ENCODE measurements at places on chromosomes 2 and 18. TPM values are rescaled to one million over a fixed set of nuclear protein-coding genes. Genes with fewer than 3 reads are reported as not detected.

The TUBB8B gene
- total RNA-seq: not detected

DNA sequence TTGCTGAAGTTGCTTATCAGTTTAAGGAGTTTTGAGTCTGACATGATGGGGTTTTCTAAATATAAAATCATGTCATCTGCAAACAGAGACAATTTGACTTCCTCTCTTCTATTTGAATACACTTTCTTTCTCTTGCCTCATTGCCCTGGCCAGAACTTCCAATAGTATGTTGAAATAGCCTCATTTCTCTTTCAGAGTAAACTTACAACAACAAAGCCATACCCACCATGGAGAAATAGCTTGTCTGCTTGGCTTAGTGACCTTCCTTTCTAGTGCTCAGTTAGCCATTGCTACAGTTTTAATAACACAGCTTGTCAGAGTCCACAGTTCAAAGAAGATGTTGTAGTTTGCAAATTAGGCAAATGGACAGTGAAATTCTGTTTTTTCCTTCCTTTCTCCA lies 228.0 kb downstream of the ETAA1 start:
- no peak overlapping the region for H3K4me3 ChIP-seq
- no peak for DNase-seq
- H3K27me3 ChIP-seq: no peaks in the 10 kb centered on the region
- no peaks in the 10 kb centered on the region for H3K36me3 ChIP-seq
- H3K4me1 ChIP-seq: no peaks in the 10 kb centered on the region

The CMPK2 gene
- total RNA-seq: 1.2 TPM

GRCh38 chr2:30216157-30216556 lies 15.2 kb upstream of the LBH start:
- no peak overlapping the region for H3K4me3 ChIP-seq
- H3K4me1 ChIP-seq: peaks cover 22% of the 10 kb centered on the region
- H3K27me3 ChIP-seq: no peaks in the 10 kb centered on the region
- no peak for DNase-seq

- no peak overlapping the region for H3K27ac ChIP-seq
- no peak for DNase-seq
Measured at GRCh38 chr2:149585166-149585885, 2.2 kb downstream of the MMADHC start.

The SKOR2 gene
- not detected for total RNA-seq

The RASGRP3 gene
- 205 TPM for total RNA-seq

DNA sequence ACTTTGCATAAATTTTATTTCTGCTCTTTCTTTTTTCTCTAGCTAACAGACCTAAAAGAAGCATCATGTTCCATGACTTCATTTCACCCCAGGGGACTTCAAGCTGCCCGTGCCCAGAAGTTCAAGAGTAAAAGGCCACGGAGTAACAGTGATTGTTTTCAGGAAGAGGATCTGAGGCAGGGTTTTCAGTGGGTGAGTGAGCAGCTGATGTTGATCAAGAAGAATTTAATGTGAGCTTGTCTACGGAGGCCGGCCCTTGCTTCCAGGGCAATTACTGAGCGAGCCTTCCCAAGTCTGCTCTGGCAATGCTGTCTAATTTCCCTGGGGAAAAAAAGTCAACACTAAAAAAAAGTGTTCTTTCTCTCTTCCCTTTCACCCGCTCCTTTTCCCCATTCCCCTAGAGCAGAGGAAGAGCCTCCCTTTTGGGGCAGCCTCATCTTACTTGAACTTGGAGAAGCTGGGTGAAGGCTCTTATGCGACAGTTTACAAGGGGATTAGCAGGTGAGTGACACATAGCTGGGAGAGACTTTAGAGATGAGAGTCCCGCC lies 1.2 kb downstream of the CDK15 start:
- no peak overlapping the region for H3K4me3 ChIP-seq
- DNase-seq: no peak
- H3K36me3 ChIP-seq: no peaks in the 10 kb centered on the region
- H3K27ac ChIP-seq: no peak overlapping the region
- H3K27me3 ChIP-seq: peaks cover 13% of the 10 kb centered on the region

- peaks cover 12% of the 10 kb centered on the region for H3K36me3 ChIP-seq
- no peaks in the 10 kb centered on the region for H3K27me3 ChIP-seq
- no peaks in the 10 kb centered on the region for H3K4me1 ChIP-seq
- H3K4me3 ChIP-seq: no peak overlapping the region
- no peak for DNase-seq
Measured at GRCh38 chr2:239201531-239201876, 199.3 kb downstream of the HDAC4 start.

The GTF2A1L gene
- not detected for total RNA-seq

DNA sequence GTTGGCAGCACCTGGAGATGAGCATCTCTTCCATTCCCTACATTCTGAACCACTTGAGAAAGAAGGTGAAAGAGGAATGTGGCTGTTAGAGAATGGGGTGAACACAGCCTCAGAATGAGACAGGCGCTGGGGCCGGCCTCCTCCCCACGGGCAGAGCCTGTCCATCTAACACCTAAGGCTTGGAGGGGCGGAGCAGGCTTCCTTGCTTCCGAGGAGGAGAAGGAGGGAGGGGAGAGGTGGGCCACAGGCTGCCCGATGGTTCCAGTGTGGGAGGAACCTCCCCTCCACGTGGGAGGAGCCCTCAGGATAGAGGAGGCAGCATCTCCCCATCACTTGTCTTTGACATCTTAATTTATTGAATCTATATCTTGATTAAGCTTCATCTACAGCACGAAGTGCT lies 68.6 kb downstream of the CIB4 start:
- H3K36me3 ChIP-seq: no peaks in the 10 kb centered on the region
- no peak overlapping the region for H3K4me3 ChIP-seq
- no peak overlapping the region for H3K27ac ChIP-seq
- H3K4me1 ChIP-seq: no peaks in the 10 kb centered on the region

The CRYGD gene
- not detected for total RNA-seq

The TTN gene
- 33.3 TPM for total RNA-seq

- peaks cover 28% of the 10 kb centered on the region for H3K27me3 ChIP-seq
- DNase-seq: no peak
- no peaks in the 10 kb centered on the region for H3K36me3 ChIP-seq
- no peak overlapping the region for H3K4me3 ChIP-seq
- no peaks in the 10 kb centered on the region for H3K4me1 ChIP-seq
Measured at GRCh38 chr2:8168022-8168717, 513.7 kb upstream of the ID2 start.

GRCh38 chr18:45102126-45102525 lies 421.4 kb downstream of the SETBP1 start:
- no peak overlapping the region for H3K27ac ChIP-seq
- no peak for DNase-seq
- H3K36me3 ChIP-seq: no peaks in the 10 kb centered on the region
- no peaks in the 10 kb centered on the region for H3K27me3 ChIP-seq

DNA sequence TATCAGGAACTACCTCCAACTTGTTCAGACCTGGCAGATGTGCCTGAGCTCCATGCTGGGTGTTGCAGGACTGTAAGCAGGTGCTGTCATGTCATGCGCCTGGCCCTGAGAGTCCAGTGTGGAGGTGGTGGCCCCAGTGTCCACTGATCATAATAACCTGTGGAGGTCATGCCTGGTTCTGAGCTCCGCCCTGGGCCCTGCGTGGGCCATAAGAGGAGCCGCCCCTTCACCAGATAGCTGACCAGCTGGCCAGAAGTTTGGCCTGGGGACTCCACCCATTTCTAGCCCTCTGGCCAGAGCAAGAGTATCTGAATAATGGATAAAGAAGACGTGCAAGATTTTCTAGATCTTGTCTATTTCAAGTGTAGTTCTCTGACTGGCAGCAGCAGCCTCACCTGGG lies 72.4 kb downstream of the CTIF start:
- H3K36me3 ChIP-seq: no peaks in the 10 kb centered on the region
- no peak overlapping the region for H3K27ac ChIP-seq
- no peaks in the 10 kb centered on the region for H3K4me1 ChIP-seq
- no peak for DNase-seq
- no peaks in the 10 kb centered on the region for H3K27me3 ChIP-seq

The TMEM178A gene
- not detected for total RNA-seq

The DSG1 gene
- not detected for total RNA-seq

DNA sequence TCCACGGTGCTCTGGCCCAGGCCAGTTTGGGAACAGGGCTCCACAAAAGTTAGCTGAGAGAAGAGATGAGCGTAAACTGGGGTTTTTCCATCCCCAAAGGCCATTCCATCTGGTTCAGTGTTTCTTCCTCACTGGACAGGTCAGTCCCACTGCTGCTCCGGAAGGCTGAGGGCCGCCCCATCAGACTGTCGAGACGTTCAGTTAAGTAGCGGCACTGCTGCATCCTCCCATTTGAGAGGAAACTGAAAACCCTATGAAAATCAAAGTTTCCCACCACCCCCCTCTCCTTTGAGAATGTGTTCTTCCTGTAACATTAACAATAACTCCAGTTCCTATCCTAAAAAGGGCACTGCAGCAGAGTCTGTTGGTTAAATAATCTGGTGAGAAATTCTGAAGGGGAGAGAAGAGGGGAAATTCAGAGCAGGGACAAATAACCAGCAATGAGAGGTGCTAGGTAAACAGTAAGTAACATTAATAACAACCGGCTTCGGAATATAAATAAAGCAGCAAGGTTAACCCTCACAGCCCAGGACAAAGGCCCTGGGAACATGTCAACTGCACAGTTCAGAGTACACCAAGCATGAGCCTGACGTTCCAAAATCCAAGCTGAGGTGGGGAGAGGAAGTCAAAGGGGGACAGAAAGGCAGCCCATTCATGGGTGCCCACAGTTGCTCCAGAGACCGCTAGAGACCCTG lies 55.4 kb downstream of the UXS1 start:
- H3K4me1 ChIP-seq: peaks cover 30% of the 10 kb centered on the region
- peaks cover 43% of the 10 kb centered on the region for H3K36me3 ChIP-seq
- DNase-seq: no peak
- peak overlapping the region; percentile 9 for H3K27ac ChIP-seq

DNA sequence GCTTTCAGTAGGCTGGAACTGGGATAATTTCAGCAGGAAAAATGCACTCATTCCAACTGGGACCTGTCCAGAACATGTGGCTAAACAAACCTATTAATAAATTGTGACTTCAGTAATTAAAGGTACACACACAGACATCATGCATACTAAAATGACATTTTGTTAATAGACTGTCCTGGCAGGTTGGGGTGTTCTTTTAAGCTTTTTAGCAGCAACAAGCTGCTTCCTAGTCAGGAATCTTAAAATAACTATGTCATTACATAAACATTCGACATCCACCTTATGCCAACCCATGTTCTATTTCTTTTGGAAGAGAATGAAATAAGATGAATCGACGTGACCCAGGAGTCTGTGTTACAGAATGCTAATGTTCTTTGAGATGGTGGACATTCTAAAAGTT lies 435.7 kb downstream of the TXNL1 start:
- H3K27me3 ChIP-seq: no peaks in the 10 kb centered on the region
- DNase-seq: no peak
- peaks cover 33% of the 10 kb centered on the region for H3K4me1 ChIP-seq
- no peaks in the 10 kb centered on the region for H3K36me3 ChIP-seq

The MOGAT1 gene
- total RNA-seq: not detected

DNA sequence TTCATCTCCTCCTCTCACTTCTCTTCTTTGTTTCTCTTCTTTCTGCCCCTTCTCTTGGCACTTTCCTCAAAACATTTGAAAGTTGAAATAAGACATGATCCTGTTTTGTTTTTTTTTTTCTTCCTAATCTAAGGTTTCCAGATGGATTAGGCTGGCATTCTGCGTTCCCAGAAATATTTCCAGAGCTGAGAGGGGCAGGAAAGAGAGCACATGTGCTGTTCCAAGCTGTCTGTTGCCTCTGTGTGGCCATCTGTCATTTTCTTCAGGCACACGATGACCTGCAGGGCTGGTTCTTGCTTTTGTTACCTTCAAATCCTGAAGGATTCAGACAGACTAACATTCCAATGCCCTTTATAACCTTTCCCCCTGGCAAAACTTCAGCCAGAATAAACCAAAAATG lies 142.9 kb downstream of the RNF144A start:
- DNase-seq: no peak
- no peak overlapping the region for H3K27ac ChIP-seq
- H3K27me3 ChIP-seq: no peaks in the 10 kb centered on the region

DNA sequence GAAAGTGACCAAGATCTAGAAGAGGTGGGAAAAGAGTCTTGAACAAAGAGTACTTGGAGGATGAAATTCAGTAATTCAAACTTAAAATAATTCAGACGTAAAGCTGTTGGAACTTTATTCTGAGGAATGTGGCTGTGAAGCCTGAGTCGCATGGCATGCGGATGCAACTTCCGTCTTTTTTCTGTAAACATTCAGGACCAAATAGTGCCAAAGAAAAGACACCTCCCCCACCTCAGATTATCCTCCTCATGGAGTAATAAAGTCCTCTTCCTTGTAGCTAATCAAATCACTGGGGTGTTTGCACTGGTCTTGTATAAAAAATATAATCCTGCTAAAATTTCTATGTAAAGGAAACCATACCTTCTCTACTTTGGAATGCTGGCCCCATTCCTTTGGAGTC lies 790.4 kb downstream of the TSN start:
- no peak overlapping the region for H3K4me3 ChIP-seq
- no peaks in the 10 kb centered on the region for H3K36me3 ChIP-seq
- H3K27me3 ChIP-seq: no peaks in the 10 kb centered on the region
- no peak overlapping the region for H3K27ac ChIP-seq
- H3K4me1 ChIP-seq: no peaks in the 10 kb centered on the region
- DNase-seq: no peak

DNA sequence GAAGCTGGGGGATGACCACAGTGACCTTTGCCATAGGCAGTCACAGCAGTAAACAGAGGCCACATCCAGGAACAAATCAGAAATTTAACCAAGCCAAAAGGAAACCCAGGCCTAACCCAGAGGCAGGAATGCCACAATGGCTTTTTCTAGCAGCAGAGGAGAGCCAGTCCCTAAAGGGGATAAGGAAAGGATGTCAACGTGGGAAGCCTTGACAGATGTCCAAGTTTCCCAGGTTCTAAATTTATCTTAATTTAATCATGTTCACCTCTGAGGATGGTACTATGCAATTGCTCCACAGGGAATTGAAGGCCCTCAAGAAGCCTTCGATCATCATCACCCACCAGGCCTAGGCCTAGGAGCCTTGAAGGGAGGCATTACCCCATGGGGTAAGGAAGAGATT lies 374.7 kb downstream of the TNS1 start:
- DNase-seq: no peak
- no peaks in the 10 kb centered on the region for H3K27me3 ChIP-seq
- no peak overlapping the region for H3K27ac ChIP-seq
- no peak overlapping the region for H3K4me3 ChIP-seq
- no peaks in the 10 kb centered on the region for H3K36me3 ChIP-seq
- H3K4me1 ChIP-seq: no peaks in the 10 kb centered on the region
